ENCODE measurements at places on chromosomes 7 and 10. TPM values are rescaled to one million over a fixed set of nuclear protein-coding genes. Genes with fewer than 3 reads are reported as not detected.

DNA sequence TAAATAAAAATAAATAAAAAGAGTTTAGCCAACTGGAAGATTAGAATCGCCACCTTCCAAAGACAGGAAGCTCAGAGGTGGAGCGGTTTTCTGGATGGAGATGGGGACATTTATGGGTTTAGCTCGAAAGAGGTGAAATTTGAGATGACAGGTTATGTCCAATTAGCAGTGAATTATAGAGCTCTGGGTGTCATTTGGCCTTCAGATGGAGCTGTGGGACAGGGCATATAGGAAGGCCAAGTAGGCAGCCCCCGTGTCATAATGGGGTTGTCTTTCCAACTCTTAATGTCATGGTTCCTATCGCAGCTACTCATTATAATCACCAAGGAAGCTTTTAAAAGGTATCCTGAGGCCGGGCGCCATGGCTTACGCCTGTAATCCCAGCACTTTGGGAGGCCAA is 21.0 kb upstream of the EEPD1 start:
- no peak for DNase-seq

CRPPA gene
- 7.3 TPM for total RNA-seq

DOCK1 gene
- 31.2 TPM for total RNA-seq

AGBL3 gene
- total RNA-seq = 1.4 TPM

DNA sequence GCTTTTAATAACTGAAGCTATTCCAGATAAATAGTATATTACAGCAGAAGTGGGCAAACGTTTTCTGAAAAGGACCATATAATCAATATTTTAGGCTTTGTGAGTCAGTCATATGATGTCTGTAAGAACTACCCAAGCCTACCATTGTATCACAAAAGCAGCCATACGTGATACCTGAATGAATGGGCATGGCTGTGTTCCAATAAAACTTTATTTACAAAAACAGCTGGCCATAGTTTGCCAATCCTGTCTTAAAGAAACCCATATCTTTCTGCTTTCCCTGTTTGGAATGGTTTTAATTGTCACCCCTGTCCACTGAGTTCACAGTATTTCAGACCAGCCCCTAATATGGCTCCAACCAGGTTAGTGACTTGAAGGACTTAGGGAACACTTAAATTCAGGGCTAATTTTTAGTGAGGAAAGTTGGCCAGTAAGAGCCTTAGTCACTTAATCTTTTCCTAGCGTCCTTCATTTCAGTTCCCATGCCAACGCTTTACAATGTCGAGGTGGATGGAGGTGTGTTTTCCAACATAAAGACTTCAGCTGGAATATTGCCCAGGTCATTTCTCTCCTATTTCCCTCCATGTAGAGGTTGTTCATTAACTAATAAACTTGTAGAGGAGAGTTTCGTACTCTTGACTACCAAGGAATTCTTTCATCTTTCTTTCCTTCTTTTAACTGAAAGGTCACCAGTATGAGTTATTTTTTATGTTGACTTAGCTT is 184.5 kb downstream of the TRIL start:
- no peak for DNase-seq

GRCh38 chr10:74189999-74190421 is 39.0 kb downstream of the ADK start:
- DNase-seq = no peak
